Retina (tissue), 1 donor: ENCODE measurements at places on chromosomes 3 and 15.
A peak's percentile ranks its signal among the peaks of the same experiment; 100 is the strongest.

GRCh38 chr15:98412852-98413251 lies 235.5 kb upstream of the IGF1R start:
- DNase-seq = no peak

GRCh38 chr3:146493221-146493620 lies 23.9 kb upstream of the PLSCR2 start:
- DNase-seq = no peak

DNA sequence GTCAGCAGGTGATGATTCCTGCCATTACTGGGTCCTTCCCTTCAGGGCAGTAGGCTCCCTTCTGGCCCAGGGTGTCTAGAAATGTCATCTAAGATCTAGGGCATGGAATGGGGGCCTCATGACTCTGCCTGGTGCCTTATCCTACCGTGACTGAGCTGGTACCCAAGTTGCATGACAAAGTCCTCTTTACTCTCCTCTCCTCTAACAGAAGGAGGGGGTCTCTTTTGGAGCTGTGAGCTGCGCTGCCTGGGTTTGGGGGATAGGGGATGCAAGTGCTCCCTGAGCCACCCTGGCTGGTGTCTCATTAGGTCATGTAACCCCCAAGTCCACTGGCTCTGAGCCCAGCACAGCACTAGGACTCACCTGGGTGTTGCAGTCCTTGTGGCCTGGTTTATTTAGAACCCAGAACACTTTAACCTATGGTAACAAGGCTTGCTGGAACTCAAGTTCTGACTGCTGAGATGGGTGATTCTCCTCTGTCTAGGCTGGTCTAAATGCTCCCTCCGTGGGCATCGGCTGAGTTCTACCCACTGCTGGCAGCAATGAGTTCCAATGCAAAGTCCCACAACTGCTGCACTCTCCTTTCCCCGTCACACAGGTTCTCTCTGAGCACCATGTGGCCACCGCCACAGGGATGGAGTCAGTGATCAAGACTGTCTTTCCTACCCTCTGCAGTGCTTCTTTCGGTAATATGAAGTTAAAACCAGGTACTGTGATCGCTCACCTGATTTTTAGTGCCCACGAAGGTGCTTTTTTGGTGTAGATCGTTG lies 34.0 kb downstream of the XXYLT1 start:
- no peak for DNase-seq

GRCh38 chr3:12586403-12586802 lies 29.5 kb downstream of the MKRN2 start:
- no peak for DNase-seq

DNA sequence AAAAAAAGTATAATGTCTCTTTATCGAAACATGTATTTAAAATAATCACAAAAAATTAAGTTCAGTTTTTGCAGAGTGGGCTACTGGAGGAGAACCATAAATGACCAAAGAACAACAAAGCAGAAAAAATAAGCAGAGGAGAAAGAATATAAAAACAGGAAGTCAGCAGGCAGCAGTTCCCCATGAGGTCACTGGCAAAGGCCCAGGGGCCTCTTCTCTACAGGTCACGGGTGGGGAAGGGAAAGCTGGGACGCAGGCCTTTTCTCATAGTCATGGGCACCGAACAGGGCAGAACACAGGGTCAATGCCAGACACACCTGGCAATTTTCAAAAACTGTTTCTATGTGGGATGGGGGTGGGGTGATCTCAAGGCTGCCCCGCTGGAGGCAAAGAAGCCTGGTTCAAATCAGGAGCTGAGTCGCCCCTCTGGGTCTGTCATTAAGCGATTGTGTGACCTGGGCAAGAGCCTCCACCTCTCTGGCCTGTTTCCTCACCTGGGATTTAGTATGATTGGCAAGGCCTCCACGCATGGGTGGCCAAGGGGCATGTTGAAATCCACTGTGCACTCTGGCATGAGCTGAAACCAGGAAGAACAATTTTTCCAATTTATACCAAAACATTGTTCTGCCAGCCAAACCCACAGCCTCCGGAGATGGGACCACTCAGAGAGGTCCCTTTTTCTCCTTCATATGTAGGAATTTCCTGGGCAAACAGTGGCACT lies 43.8 kb upstream of the UACA start:
- DNase-seq = no peak

- no peak for DNase-seq
Measured at GRCh38 chr15:84645496-84645895, 8.6 kb downstream of the WDR73 start.

- no peak for DNase-seq
Measured at GRCh38 chr3:133763797-133764683, 17.8 kb downstream of the TF start.

DNA sequence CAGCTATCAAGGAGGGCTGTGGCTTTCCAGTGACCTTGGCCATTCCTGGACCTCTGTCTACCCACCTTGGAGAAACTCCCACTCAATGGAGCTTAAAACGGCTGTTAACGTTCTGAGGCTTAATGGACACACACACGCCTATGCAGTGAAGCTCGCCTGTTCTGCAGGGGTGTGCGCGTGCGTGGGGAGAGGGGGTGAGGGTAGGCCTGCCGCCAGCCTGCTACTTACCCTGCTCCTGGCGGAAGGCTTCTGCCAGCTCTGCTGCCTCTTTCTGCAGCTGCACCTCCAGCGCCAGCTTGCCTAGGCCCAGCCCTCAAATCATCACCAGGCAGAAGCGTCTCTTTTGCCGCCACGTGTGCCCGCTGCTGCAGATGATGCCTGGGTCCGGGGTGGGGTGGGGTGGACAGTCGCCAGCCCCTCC lies 23.2 kb upstream of the PARL start:
- no peak for DNase-seq

DNA sequence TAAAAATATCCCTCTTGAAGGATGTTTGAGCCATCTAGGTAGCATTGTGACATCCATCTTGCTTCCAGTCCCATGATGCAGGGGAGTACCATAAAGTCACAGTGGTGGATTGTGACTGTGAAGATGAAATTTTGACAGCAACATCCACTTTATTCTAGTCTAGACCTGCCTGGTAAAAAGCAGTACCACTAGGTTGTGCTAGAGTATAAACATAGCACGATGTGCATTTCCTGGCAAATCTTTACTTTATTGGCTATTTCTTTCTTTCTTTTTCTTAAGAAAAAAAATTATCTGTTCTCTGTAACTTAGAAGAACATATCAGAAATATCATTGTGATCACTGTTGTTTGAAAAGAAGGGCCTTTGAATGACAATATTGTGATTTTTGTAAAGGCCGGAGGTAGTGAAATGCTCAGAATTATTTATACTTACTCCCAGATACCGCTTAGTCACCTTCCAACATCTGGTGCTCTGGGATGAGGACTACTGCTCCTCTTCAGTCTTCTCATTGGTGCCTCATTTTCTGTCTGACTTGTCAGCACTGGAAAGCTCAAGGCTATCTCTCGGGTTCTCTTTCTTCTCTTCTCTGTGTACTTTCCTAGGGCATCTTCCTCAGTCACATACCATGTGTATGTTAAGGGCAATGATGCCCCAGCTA lies 35.6 kb downstream of the AGBL1 start:
- DNase-seq = no peak

- DNase-seq = no peak
Measured at GRCh38 chr3:29771602-29772001, 490.7 kb downstream of the RBMS3 start.

- no peak for DNase-seq
Measured at GRCh38 chr15:85333132-85333831, 47.1 kb upstream of the AKAP13 start.

GRCh38 chr3:149934524-149934923 lies 36.2 kb downstream of the PFN2 start:
- no peak for DNase-seq

DNA sequence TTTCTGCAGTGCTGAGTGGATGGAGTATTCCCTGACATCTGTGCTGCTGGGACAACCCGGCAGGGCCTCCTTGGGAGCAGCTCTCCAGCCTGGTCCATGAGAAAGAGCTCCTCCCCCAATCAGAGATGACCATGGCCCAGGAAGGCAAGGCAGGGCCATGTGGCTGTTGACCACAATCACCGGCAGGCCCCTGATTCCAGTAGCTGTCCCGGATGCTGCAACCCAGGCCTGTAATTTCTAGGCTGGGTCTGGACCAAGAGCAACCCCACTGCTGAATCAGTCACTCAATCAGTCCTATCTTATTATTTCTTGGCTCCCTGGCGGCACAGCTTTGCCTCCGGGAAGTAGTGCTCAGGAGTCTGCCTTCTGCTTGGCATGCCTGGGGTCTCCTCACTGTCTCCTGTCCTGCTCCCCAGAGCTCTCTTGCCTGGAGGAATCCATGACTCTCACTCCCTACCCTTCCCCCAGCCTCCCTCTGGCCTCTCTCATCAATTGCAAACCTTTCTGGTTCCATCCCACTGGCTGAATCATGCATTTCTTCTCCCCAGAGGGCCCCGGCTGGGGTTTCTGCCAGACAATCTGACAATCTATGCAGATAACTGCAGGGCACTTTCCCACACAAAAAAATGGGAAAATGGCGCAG lies 32.6 kb upstream of the ITGA11 start:
- no peak for DNase-seq

DNA sequence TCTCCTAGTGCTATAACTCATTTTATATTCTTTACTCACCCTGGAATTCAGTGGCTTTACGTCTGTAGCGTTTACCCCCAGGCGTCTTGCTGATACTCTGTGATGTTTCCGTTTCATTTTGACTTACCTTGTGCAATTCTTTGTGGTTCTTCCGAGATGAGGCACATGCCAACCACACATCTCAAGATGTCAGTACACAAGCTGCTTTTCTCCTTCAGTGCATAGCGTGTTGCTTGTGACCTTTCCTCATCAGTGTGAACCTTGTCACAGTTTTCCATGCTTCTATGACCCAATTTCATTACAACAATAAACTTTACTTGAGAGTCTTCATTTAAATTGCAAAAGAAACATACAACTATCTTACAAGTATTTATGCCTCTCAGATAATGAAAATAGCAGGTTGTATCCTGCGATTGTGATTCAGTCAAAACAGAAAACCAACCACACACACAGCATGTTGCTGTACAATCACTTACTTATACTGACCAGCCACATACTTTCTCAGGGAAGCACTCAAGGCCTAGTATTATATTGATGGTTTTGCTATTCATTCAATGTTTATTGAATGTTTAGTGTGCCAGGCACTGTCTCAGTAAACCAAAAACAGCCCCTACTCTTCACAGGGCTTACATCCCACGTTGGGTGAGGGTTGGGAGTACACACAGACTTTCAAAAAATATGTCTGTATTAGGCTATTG lies 4.6 kb upstream of the TBL1XR1 start:
- no peak for DNase-seq

- peak; percentile 42 for DNase-seq
Measured at GRCh38 chr15:58393241-58393662, 38.5 kb upstream of the LIPC start.

DNA sequence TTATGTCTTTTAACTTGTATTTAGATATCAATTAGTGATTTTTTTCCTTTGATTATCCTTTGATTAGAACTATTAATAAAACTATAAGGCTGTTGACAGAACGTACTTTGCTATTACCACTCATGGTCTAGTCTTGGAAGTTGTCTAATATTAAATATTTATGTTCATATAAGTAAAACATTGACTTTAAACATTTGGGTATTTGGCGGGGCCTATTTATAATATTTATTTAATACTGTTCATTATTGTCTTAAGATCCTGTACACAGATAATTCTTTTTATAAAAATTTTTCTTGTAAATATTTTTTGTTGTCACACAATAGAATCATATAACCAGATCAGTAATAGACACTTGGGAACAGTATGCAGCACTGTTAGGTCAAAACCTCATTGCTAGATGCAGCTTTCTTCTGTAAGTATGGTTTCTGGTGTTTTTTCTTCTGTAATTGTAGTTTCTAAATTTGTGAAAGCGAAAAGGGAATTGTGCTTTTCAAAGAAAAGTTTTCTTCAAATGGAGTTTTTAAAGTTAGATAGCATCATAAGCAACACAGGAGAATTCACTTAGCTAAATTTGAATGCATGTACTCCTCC lies 93.4 kb downstream of the FNDC3B start:
- DNase-seq = no peak

- DNase-seq = no peak
Measured at GRCh38 chr15:39497759-39498565, 82.9 kb upstream of the THBS1 start.

- peak; percentile 23 for DNase-seq
Measured at GRCh38 chr15:99476413-99477222, 89.2 kb upstream of the MEF2A start.

- DNase-seq = no peak
Measured at GRCh38 chr3:72310419-72311380, 525.8 kb upstream of the PROK2 start.

DNA sequence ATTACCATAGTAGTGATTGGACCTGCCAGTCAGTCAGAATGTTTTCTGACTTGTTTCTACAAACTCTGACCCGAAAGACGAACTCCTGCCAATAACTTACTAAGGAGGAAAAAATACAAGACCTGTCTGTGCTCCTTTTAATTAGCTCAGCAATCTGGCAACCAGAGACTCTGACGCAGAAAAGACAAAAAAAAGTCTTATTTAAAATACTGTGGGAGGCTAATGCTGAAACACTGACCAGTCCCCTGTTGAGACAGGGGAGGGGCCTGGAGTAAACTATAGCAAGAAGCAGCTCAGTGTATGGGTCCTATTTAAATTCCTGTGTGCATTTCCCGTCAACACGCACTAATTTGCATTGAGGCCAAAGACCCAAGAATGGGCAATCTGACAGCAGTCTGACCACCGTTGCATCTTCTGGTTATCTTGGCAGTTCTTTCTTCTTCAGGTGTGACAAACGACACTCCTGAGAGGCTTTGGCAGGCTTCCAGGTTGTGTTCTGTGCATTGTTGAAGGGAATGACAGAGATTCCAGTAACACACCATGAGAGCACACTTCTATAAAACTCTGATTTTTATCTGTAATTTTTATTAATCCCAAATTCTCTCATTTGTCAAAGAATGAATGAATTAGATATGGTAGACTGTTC lies 1114.3 kb downstream of the IGSF11 start:
- DNase-seq = no peak

DNA sequence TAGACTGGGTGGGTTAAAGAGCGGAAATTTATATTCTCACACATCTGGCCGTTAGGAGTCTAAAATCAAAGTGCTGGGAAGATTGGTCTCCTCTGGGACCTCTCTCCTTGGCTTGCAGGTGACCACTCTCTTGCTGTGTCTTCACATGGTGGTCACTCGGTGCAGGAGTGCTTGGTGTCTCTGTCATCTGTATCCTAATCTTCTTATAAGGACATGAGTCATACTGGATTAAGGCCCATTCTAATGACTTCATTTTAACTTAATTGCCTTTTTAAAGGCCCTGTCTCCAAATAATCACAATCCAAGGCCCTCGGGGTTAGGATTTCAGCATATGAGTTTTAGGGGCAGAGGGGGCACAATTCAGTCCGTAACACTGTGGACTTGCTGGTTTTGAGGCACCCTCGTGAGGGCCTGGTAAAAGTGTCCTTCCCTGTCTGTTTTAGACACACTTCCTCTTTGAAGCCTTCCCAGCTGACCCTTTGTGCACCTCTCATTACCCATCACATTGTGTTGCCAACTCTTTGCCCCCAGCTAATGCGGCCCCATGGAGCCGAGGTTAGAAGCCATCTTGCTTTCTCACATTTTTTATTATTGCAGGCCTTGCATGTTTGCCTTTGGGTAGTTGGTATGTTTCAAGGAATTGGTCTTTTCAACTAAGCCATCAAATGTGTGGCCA lies 3.2 kb downstream of the XYLB start:
- no peak for DNase-seq
